ENCODE measurements at places on chromosomes 3 and 15.

DNA sequence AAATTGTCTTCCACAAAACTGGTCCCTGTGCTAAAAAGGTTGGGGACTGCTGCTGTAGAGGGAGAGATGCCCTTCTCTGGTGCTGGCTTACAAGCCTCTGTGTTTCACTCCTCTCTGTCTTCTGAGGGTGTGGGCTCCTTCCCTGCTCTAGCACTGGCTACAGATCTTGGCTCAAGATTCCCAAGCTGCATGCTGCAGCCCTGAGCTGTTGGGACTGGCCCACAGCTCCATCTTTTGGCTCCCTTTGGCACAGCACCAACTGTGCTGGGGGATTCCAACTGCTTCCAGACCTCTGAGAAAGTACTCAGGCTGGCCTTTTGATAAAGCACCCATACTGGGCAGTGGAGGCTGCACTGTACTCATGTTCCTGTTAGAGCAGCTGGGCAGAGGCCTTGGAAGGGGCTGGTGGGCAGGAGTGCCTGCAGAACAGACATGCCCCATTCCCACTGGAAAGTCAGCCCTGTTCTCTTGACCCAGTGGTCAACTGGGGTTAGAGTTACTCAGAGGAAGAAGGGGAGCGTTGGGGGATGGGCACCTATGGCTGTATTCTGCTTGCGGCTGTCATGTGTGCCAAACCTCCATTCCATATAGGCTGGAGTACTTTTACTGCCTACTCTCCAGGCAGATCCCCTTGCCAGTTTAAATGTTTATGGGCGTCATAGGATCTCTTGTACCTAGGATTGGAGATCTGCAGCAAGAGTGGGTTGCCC lies 55.7 kb downstream of the GALK2 start:
- DNase-seq = no peak

DNA sequence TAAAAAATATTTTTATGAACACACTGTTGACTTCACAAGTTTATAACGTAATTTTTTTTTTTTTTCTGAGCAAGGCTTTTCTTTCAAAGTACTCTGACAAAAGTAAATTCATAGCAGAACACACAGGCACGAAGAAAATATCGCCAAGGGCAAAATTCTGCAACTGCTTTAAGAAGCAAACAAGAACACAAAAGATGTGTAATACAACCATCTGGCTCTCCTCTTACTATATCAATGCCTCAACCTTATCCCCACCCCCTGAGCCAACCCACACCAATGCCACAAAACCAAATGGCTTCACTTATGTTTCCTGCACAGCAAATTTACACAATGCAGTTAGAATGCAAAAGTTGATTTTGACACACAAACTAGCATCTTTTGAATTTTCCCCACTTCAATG lies 274.2 kb downstream of the FOXP1 start:
- DNase-seq = no peak

DNA sequence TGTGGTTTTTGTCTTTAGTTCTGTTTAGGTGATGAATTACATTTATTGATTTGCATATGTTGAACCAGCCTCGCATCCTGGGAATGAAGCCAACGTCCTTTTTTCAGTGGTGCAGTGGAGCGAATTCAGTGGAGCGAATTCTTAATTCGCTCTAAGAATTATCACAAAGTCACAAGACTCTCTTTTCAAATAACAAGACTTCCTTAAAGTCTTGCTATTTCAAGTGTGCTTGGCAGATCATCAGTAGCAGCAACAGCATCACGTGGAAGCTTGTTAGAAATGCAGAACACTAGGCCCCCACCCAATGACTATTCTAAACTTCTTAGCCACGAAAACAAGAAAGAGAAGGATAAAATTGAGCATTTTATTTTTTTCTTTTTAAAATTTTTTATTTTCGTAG lies 58.1 kb upstream of the CD200R1L start:
- no peak for DNase-seq

DNA sequence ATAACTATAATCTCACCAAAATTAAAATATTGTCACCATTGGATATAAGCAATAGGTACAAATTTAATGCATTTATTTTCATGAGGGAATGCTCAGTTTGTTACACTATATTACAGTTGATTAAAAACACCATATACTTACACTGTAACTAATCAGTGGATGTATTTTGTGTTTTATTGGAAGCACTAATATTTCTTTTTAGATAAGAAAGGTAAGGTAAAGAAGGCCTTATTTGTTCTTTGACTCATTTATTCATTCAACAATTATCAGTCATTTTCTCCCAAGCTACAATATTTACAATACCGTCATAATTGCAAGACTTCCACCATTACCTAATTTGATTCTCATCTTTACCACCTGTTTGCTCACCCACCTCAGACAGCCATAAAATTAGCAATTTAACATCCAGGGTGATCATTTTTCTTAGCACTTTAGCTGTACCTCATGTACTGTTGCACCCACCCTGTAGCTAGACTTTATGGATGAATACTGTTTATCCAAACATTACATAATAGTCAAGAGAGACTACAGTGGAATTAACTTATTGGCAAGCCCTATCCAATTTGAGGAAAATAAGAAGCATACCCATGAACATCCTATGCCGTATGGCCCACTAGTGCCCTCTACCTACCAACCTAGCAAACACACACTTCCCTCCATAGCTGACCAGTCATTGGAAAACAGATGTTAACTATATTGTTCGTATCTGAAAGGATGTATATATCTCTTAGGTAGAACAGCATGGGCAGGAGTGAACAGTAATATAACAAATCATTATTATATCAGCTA lies 229.6 kb downstream of the BBX start:
- no peak for DNase-seq

DNA sequence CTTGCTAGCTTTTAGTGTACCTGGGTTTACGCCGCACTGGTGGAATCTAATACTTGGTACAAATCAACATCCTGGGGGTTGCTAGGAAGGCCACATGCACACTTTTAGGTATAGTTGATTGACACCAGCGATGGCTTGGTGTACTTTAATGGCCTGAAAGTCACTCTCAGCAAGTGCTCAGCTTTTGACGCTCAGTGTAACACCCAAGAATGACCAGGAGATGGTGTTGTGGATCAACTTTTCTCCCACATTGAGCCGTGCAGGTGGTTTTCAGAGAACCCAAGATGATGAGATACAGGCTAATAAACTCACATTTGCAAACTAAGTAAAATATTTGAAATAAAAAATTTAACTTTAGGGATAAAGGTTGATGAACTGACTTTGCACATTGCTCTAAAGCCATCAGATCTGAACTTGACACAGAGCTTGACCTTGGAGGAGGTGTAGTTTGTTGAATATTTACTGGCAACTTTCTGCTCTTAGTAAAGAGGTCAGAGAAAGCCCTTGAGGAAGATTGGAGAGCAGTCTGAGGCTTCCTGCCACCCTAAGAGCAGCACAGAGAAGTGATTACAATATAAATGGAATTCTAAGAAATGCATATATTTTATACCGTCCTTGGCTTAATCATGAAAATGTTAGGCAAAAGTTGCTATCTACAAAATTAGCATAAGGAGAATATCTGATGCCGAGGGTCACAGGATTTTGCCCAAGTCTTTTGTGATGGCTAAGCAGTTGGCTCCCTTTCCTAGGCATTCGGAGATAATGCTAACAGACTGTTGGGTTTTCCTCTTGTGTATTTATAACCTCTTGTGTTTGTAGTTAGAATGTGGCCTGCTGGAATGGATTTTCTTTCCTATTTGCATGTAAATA lies 143.4 kb upstream of the RASGRP1 start:
- no peak for DNase-seq

GRCh38 chr3:71288269-71288930 lies 295.1 kb downstream of the FOXP1 start:
- no peak for DNase-seq

GRCh38 chr3:125104639-125105038 lies 48.8 kb upstream of the HEG1 start:
- DNase-seq = no peak

- DNase-seq = no peak
Observed at GRCh38 chr15:89374086-89374981, 39.7 kb upstream of the POLG start.

DNA sequence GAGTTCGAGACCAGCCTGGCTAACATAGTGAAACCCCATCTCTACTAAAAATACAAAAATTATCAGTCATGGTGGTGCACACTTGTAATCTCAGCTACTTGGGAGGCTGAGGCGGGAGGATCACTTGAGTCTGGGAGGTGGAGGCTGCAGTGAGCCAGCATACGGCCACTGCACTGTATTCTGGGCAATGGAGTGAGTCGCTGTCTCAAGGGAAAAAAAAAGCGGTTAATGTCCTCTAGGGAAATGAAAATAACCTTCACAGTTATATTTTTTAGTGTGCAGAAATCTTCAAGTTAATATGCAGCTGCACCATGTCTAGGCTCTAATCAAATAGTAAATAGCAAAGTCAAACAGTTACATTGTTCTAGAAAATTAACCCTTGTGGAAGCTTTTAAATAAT lies 14.8 kb downstream of the CEP19 start:
- no peak for DNase-seq

- no peak for DNase-seq
Observed at GRCh38 chr3:1998739-1999138, 99.9 kb upstream of the CNTN4 start.

- DNase-seq = no peak
Observed at GRCh38 chr15:56765251-56765650, 31.9 kb upstream of the ZNF280D start.

- DNase-seq = no peak
Observed at GRCh38 chr15:26234976-26235767, 372.0 kb upstream of the ATP10A start.

DNA sequence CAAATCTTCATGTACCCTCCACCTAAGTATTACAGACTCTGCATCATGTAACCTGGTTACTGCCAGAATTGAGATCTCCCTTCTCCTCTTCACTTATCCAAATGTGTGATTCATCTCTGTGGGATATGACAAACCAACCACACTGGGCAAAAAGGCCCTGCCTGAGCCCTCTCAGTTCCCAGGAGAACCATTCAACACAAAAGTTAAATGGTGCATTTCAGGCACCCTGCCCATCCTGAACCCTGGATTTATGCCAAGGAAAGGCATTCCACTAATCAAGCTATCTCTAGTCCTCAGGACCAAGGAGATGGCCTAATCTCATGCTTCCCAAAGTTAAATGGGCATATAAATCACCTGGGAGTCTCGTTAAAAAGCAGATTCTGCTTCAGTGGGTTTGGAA lies 108.5 kb downstream of the TNIK start:
- peak; percentile 79 for DNase-seq

GRCh38 chr15:91942720-91943394 lies 89.3 kb downstream of the SLCO3A1 start:
- DNase-seq = peak; percentile 91

DNA sequence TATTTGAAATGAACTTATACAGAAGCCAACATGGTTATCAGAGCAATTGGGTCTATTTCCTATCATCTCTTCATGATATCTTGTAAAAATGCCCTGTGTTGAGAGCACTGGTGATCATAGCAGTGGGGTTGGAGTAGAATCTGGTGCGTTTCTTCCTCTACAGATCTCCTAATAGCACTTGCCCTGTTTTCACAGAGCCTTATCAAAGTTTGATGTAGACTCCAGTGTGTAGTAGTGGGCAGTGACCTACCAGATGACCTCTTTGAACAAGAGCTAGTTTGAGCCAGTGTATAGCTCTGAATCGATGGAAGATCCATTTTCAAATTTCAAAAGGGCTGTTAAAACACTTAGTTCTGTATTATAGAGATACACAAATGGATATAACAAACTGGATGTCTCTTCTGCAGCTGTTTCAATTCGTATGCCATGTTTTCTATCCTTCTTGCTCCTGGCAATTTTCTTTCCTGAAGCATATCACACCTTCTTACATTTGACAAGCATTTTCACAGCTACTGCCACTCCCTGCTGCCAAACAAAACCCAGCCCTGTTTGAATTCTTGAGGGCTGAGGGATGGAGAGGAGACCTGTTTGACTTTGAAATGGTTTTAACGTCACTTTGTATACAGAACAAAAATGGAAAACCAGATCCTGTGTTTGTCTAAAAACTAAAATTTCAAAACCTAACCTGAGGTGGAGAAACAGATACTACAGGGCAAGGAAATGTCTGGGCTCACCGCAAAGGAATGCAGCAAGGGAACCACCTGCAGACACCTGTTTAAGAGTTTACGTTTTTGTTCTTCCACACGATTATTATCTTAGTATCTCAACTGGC lies 354.5 kb upstream of the TPRG1 start:
- no peak for DNase-seq

GRCh38 chr3:118531816-118532215 lies 502.8 kb downstream of the IGSF11 start:
- no peak for DNase-seq

GRCh38 chr15:43903864-43904290 lies 77.1 kb downstream of the WDR76 start:
- DNase-seq = no peak

DNA sequence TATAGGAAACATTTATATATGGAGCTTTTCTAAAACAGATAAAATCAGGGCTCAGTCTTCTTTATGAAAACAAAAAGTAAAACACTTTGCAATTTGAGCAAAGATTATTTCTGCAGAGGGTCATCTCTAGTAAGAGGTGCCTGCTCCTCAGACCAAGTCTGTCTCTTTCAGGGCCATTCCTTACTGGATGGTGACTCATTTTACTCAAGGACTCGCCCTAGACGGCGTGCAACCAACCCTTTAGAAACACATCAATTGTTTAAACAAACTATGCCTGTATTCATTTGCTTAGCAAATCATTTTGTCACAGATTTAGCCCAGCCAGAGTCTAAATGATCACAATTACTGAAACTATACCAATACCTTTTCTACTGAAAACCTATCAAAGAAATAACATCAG lies 242.8 kb upstream of the ICE2 start:
- no peak for DNase-seq

- DNase-seq = no peak
Observed at GRCh38 chr15:36907295-36907694, 193.1 kb downstream of the MEIS2 start.

GRCh38 chr15:63565536-63566186 lies 31.5 kb upstream of the FBXL22 start:
- DNase-seq = no peak

GRCh38 chr3:149609595-149609994 lies 48.2 kb downstream of the WWTR1 start:
- no peak for DNase-seq

DNA sequence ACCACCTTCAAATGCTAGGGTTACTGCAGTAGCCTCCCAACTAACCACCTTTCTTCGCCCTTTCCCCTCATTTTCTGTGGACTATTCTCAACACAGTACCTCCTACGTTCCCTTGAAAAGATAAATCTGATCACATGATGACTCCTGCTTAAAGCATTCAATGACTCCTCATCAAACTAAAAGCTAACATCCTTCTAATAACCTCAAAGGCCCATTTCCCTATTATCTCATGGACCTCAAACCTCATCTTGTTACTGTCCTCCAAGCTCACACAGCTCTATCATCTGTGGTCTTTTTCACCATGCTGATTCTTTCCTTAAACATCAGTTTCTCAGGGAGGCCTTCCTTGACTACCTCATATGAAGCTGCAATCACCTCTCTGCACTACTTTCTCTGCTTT lies 29.6 kb downstream of the GADL1 start:
- no peak for DNase-seq

DNA sequence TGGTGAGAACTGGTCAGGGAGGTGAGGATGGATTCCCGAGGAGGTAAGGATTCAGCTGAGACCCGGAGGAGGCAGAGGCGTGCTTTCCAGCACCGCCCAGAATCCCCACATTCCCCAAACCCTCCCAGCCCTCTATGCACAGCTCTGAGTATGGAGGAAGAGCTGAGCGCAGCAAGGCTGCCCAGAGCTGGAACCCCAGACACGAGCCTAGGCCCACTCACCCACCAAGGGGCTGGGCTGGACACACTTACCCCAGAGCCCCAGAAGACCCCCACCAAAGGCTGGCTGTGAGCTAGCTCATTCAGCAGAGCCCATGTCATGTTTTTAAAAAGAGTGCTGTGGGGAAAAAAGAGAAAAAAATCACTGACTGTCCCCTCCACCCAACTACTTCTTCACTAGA lies 271.5 kb downstream of the XXYLT1 start:
- no peak for DNase-seq

GRCh38 chr3:39849992-39850715 lies 40.7 kb downstream of the MYRIP start:
- DNase-seq = no peak

Data from RWPE2 (cell line).